B cell (primary cell): ENCODE measurements at places on chromosomes 11 and 22. TPM values are rescaled to one million over a fixed set of nuclear protein-coding genes. Genes with fewer than 3 reads are reported as not detected.
A peak's percentile ranks its signal among the peaks of the same experiment; 100 is the strongest.

GRCh38 chr22:20957102-20957682 is 9.9 kb upstream of the AIFM3 start:
- peak; percentile 34 for DNase-seq

GRCh38 chr22:37896181-37896592 is 9.9 kb upstream of the MICALL1 start:
- peak; percentile 68 for DNase-seq

DNA sequence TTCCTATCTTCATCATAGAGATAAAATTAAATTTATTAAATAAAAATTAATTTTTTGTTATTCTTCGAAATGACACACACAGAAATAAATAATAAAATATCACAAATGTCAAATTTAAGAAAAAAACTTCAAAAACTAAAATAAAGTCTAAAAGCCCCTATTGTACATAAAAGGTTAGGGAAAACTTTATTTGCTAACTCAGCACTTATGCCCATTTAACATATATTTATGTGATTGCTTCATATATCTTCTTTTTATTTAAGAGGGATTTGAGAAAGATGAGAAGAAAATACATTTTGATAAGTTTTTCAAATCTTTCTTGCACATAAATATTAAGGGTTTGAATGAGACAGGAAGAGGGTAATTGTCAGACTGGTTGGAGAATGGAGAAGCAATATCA is 2350.4 kb upstream of the RAG2 start:
- no peak for DNase-seq

DNA sequence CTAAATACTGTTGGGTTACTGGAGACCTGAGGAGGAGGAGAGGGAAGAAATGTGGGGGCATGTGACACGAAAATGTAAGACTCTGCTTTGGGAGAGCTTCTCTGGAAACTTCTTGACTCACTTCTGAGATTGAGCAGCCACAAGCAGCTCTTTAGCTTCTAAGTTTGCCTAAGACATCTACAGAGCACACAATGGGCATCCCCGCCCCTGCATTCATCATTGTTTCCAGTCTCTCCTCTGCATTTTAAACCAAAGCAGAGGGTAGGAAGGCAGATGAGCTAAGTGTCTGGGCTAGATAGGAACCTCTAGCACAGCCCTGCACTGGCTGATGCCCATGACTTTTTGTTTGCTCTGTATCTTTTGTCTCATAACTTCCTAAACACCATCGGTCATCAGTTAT is 2.1 kb upstream of the OR52D1 start:
- DNase-seq: no peak

GRCh38 chr22:44210722-44211121 is 30.0 kb downstream of the PARVG start:
- DNase-seq: no peak

- no peak for DNase-seq
Observed at GRCh38 chr11:72141066-72141465, 5.5 kb downstream of the FOLR3 start.

DNA sequence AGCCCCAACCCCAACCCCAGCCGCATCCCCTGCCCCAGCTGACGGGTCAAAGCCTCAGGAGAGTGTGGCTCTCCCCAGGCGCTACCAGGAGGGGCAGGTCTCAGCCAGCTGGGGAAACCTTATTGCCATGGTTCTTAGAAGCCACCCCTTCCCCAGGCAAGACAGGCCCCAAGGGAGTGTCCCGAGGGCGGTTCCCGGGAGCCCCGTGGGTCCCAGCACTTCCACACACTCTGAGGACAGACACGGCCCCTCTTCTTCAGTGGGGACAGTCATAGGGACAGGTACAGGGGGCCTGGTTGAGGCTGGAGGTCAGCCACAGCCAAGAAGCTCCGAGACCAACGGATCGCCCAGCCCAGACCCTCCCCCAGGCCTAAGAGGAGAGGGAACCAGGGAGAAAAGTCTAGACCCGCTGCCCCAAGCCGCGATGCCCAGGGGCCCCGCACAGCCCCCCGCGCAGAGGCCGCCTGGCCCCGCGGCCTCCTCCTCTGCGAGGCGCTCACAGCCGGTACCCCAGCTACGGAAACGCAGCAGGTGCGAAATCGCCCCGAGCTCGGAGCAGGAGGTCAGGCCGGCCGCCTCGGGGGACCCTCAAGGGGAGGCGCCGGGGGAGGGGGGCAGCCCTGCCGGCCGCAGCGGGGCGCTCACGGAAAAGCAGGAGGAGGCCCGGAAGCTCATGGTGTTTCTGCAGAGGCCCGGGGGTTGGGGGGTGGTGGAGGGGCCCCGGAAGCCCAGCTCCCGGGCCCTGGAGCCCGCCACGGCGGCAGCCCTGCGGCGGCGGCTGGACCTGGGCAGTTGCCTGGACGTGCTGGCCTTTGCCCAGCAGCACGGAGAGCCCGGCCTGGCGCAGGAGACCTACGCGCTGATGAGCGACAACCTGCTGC is 2.6 kb downstream of the KLHDC7B start:
- DNase-seq: peak; percentile 71

DNA sequence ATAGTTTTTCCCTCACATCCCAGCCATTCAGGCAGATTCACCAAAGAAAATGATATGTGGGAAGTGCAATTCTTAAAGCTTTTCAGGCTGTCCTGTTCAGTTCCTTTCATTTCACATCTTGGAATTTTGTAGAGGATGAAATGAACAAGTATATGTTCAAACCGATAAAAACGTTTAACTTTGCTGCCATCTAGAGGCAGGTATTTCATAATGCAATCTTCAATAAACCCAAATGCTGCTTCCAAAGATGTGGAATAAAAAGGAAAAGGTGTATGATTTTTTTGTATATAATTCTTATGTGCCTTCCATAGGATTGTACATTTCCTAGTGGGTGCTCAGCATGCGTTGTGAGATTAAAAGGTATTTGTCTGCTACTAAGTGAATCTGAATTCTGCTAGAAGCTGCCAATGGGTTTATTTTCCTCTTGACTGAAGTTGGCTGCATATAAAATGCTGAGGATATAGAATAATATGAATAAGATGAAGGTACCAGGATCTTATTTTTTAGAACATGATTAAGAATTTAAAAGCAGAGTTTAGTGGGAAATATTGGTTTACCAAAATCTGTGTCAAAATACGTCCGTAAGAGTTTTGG is 199.3 kb downstream of the PGR start:
- peak; percentile 51 for DNase-seq

- no peak for DNase-seq
Observed at GRCh38 chr11:134261626-134262488, 8.5 kb downstream of the ACAD8 start.

DNA sequence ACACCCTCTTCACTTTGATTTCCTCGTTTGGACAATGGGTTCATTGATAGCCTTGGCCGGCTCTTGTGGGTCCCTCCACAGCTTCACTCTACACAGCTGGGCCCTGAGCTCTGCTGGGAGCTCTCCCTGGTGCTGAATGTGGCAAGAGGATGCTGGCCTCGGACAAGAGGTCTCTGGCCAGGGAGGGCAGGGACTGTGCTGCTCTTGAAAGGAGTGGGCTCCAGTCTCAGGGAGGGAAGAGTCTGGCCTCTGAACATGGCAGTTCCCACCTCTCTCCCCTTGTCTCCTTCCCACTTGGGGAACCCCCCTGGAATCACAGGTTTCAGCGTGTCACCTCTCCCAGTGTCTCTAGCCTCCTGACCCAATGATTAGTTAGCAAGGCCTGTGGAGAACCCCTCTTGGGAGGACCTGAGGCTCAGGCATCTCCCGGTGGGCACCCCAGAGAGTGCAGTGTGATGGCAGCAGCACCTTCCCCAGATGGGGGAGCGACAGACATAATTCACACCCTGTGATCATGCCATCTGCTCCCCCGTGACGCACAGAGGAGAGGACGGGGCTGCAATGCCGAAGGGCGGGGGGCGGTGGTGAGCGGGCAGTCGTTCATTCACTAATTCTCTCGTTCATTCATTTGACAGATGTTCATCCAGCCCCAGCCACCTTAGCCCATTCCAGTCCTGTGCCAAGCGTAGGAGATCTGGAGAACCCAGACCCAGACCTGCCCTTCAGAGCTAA is 2.8 kb upstream of the CABP7 start:
- no peak for DNase-seq

DNA sequence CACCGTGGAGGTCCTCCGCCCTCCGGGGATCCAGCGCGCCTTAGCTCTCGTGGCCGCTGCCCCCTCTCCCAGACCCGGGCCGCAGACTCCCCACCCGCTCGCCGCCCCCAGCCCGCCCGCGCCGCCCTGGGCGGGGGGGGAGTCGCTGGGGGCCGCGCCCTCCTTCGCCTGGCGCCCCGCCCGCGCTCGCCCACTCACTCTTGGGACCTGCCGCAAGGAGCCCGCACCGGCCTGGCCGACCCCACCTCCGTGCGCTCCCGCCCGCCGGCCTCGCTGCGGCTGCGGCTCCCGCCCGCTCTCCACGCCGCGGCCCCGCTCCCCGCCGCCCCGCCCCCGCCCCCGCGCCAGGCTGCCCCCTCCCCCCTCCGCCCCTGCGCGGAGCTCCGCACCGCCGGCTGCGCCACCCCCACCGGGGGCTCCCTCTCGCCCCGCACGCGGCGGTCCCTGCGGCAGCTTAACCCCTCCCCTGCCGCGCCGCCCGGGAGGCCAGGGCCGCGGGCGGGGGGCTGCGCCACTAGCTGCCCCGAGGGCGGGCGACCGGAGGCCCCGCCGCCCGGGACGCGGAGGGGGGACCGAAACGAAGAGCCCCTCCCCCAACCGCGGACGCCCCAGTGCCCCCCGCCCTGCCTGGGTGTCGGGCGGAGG is 724 bp upstream of the RASGRP2 start:
- no peak for DNase-seq

DNA sequence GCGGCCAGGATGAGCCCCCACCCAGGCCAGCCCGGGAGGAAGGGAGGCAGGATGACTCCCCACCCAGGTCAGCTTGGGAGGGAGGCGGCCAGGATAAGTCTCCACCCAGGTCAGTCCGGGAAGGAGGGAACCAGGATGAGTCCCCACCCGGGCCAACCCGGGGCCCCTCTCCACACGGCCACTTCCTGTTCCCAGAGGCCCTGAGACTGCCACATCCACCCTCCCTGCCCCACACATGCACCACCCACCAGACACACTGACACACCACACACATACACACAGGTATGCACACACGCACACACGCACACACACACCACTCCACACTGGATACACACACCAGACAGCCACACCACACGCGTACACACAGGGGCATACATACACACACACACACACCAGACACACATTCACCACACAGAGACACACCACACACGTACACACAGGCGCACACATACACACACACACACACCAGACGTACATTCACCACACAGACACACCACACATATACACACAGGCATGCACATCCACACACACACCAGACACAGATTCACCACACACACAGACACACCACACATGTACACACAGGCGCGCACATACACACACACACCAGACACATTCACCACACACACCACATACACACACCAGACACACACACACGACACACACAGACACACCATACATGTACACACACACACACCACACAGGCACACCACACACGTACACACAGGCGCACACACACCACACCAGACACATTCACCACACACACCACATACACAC is 84.9 kb upstream of the PRR5 start:
- no peak for DNase-seq

GRCh38 chr11:92852229-92852628 is 117.2 kb upstream of the MTNR1B start:
- DNase-seq: no peak

GRCh38 chr11:61133956-61134662 is 27.1 kb downstream of the VPS37C start:
- no peak for DNase-seq

GRCh38 chr11:36333468-36333867 is 37.4 kb downstream of the PRR5L start:
- no peak for DNase-seq

- DNase-seq: no peak
Observed at GRCh38 chr11:44729063-44729462, 2.3 kb downstream of the TSPAN18 start.

Gene PARVG
- total RNA-seq: 247 and 271 TPM in 2 replicates

Gene HOATZ
- total RNA-seq: not detected in 2 replicates

Gene OR2AG2
- 0.27 TPM in 1 of 2 replicates, not detected in the other for total RNA-seq

Gene INPP5J
- 0.29 and 0.52 TPM in 2 replicates for total RNA-seq

Gene LIF
- total RNA-seq: 0.24 and 0.47 TPM in 2 replicates

Gene CLDN5
- total RNA-seq: not detected in 2 replicates

Gene LRRC32
- total RNA-seq: 1.0 and 1.4 TPM in 2 replicates

Gene CEND1
- 0.39 and 0.49 TPM in 2 replicates for total RNA-seq

Gene ZDHHC13
- total RNA-seq: 21.7 and 24.6 TPM in 2 replicates

Gene ANO5
- not detected in 2 replicates for total RNA-seq

Gene PTH
- total RNA-seq: not detected in 2 replicates

Gene TRPM5
- total RNA-seq: not detected in 2 replicates
